Cardiac septum (tissue), 1 donor: ENCODE measurements at places on chromosomes 7 and 10. TPM values are rescaled to one million over a fixed set of nuclear protein-coding genes. Genes with fewer than 3 reads are reported as not detected.

DNA sequence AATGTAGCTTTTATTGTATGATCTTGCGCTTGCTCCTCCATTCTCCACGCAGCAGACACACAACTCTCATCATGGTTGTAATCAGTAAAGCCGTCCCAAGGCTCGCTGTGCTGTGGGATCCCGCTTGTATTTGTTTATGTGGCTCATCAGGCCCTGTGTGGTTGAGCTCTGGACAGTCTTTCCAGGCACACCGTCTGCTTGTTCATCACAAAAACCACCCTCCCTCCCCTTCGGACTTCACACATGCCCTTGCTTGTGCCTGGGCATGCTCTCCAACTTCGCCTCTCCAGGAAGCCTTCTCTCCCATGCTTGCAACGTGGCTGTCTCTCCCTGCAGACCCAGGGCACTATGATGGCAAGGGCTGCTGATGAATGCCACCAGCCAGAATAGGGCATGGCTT lies 62.4 kb downstream of the HK1 start:
- DNase-seq: no peak

DNA sequence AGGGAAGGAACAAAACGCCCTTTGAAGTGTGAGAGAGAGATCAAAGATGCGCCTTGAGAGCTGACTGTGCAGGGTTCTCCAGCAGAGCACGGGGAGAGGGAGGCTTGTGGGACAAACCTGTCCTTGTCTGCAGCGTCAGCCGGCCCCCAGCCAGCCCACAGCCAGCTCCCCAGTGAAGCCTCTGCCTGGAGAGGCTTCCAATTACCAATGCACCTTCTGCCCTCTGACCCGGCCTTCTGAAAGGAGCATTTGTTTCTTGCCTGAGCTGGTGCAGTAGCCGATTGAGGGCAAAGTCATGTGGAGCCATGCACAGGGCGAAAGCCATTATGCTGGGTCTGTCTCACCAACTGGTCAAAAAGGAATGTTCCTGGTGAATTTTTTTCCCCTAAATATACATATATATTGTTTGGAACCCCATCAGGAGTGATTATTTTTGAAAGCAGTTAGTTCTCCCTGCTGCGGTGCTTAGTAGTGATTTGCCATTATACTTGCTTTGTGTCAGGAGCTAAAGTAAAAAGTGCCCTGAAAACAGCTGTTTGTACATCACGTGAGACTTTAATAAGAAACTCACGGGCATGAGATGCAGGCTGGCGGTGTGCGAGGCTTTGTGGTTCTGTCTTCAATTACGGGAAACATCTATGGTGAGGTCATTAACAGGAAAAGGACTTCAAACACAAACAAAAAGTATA lies 268.6 kb downstream of the KLF6 start:
- DNase-seq: no peak

The PSMG3 gene
- 12.1 TPM for total RNA-seq

- DNase-seq: no peak
Observed at GRCh38 chr7:158809596-158809995, 19.7 kb downstream of the ESYT2 start.

DNA sequence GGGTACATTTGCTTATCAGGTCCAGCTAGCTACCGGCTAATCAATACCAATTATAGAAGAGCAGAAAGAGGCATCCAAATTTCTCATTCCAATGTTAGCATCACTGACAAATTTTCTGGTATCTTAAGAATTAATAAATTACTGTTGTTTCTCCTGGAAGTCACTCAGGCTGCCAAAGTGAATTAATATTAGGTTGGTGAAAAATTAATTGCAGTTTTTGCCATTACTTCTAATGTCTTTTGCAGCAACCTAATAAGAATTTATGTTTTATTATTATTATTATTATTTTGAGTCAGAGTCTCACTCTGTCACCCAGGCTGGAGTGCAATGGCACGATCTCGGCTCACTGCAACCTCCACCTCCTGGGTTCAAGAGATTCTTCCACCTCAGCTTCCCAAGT lies 979.9 kb downstream of the TYW1 start:
- no peak for DNase-seq

DNA sequence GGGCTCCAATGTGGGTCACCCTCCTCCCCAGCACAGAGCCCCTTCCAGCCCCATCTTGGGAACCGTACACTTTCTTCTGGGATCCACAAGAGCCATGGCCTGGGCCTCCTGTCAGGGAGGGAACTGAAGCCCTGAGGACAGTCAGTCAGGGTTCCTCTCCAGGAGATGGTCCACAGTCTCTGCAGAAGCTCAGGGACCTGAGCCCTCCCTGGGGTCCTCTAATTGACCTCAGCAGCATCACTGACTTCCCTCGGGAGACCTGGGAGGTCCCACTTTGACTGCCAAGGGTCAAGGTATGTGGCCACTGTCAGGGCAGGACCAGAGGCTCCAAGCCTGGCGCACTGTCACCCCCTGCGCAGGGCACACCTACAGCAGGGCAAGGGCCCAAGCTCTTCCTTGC lies 32.3 kb downstream of the NOD1 start:
- no peak for DNase-seq

The FAM25G gene
- total RNA-seq: not detected

The BBIP1 gene
- total RNA-seq: 31.1 TPM

The KCNH2 gene
- 61.9 TPM for total RNA-seq

DNA sequence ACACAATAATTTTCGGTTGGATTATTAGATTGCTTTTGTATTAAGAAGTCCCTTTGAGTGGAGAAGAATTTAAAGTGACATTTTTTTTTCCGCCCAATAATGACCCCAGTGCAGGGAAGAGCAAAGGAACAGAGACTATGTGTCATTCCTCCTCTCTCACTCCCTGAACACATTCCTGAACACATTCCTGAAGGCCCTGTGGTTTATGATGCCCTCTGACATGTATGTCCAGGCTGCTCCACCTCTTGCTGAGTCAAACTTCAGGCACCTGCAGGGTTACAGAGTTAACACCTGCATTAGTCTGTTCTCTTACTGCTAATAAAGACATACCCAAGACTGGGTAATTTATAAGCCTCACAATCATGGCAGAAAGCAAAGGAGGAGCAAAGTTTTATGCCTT lies 704.0 kb upstream of the LRRN3 start:
- DNase-seq: no peak

The TSPAN12 gene
- 54.9 TPM for total RNA-seq

DNA sequence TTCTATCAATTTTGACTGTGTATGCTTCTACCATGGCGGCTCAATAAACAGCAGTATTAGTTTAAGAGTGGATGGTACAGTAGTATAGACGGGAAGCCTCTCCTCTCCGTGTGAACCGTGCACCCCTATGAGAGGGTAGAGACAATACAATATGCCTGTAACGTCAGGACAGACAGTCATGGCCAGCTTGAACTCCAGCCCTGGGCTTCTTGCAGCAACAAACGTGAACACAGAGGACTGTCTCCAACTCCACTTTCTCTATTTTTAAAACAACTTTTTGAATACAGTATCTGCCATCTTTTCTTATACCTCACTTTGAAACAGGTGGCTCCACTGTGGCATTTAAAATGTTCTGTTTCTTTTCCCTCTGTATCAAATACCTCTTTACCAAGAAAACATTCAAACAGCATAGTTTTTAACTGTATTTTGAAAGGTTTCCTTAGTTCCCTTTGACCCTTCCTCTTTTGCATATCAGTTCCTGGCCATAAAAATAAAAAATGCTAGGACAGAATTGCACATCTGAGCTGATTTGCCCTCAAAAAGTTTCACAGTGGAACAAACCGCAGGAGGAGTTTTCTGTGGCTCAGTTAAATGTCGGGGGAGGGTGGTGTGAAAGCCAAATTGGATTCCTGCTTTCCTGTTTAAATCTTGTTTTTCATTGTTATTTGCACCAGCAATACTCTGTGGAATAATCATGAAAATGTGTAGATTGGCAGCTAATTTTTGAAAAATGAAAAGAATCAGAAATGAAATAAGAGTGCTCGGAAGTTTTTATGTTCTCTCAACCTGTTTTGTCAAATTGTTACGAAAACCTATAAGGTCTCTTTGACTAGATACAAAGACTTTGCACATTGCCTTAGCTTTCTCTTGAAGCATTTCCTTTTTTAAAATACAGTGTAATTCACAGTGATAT lies 8.0 kb downstream of the IKZF1 start:
- DNase-seq: no peak

DNA sequence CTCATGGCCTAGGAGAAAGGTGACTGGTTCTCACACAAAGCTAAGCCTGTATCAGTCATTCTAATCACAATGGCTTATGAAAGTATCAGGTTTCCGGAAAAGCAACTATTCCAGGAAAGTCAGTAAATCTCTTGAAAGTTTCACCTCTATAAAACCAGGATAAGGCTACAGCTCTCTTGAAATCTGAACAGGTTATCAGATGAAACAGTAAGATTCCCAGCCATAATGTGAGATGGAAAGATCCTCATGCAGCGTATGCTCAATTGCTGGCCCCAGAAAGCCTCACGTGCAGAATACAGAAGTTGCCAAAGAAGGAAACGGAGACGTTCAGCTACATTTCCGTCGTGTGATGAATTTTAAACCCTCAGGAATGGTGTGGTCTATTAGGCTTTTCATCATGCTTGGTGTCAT lies 90.0 kb downstream of the PFKFB3 start:
- DNase-seq: no peak
